Left hindlimb (tissue), 1 donor: ENCODE measurements at places on chromosomes 5 and 9.

GRCh38 chr5:61132559-61132958, 29.7 kb downstream of the SMIM15 start:
- no peak for DNase-seq

- DNase-seq: no peak
Observed at GRCh38 chr5:133396814-133397213, 215.5 kb downstream of the FSTL4 start.

DNA sequence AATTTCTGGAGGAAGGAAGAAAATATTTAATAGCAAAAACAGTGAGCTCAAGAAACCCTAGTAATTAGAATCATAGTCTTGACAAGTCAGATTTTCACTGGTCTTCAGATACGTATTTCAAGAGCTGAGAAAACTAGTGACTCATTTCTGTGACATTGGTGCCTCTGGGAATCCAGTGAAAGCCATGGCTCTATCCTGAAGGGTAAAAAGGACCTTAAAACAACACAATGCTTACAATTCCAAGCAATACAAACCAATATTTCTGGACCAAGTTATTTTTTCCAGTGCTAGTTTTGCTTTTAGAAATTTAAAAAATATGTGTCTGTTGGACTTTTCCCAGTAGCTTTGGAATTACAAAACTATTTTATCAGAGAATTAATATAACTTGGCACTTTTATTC, 140.3 kb downstream of the LPAR1 start:
- DNase-seq: no peak

DNA sequence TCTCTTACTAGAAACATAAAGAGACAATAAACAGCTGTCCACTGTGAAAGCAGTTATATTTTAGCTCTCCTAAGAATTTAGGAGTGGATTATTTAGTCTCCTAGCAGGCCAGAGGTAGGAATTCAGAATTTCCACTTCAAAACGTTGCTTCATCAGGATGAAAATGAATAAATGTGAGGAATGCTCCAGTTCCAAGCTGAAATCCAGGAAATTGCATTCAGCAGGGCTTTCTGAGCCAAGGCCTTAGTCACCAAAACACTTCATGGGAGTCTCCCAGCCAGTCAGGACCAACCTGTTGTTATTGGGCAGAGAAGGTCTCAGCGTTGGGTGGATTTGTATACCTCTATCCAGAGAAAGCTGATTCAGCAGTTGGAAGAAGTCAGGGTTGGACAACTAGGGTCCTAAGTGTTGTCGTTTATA, 1040.3 kb downstream of the TLE1 start:
- peak; percentile 50 for DNase-seq

DNA sequence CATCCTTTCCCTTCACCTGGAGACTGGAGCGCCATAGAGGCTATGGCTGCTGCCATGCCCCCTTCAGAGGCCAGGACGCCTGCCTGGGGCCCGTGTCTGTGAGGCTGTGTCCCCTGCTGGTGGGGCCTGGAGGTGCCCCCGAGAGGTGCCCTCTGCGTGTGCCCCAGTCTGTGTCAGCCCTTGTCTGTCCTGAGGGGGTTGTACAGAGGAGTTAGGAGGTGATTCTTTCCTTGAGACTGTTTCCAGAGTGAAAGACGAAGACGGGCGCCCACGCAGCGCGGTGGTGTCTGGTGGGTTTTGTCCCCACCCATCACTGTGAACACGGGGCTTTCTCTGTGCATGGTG, 24.6 kb downstream of the TRAF2 start:
- no peak for DNase-seq

GRCh38 chr5:91280362-91281269, 102.5 kb downstream of the ARRDC3 start:
- peak; percentile 97 for DNase-seq

DNA sequence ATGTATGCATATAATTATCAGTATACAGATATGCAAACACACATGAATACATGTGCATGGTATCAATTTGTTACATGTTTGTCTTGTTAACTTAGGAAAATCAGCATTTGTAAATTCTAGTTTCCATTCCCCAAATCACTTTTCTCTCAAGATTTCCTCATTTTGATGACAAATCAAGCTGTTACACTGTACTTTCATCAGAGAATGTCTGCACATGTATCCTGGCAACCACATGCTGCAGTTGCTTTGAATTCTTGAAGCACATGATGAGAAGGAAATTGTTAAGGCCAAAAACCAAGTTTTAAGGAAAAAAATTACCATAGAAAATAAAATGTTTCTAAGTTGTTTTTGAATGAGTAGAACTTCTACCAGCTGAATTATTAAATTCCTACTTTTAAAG, 1834.5 kb downstream of the EFNA5 start:
- no peak for DNase-seq

GRCh38 chr9:13960011-13960765, 353.8 kb downstream of the NFIB start:
- no peak for DNase-seq

GRCh38 chr5:35685161-35685560, 67.5 kb downstream of the SPEF2 start:
- no peak for DNase-seq

GRCh38 chr5:92580814-92581213, 1000.2 kb downstream of the NR2F1-AS1 start:
- DNase-seq: no peak

GRCh38 chr9:37262410-37262809, 142.0 kb downstream of the ZCCHC7 start:
- DNase-seq: no peak

- DNase-seq: no peak
Observed at GRCh38 chr5:155616779-155617392, 603.3 kb downstream of the KIF4B start.

- DNase-seq: no peak
Observed at GRCh38 chr5:2149195-2149539, 266.4 kb upstream of the IRX4 start.

- DNase-seq: peak; percentile 90
Observed at GRCh38 chr9:128245421-128246151, 30.2 kb downstream of the GOLGA2 start.

- DNase-seq: no peak
Observed at GRCh38 chr9:134809826-134810225, 70.8 kb upstream of the FCN2 start.

- DNase-seq: no peak
Observed at GRCh38 chr5:80268916-80269315, 13.1 kb upstream of the SERINC5 start.

DNA sequence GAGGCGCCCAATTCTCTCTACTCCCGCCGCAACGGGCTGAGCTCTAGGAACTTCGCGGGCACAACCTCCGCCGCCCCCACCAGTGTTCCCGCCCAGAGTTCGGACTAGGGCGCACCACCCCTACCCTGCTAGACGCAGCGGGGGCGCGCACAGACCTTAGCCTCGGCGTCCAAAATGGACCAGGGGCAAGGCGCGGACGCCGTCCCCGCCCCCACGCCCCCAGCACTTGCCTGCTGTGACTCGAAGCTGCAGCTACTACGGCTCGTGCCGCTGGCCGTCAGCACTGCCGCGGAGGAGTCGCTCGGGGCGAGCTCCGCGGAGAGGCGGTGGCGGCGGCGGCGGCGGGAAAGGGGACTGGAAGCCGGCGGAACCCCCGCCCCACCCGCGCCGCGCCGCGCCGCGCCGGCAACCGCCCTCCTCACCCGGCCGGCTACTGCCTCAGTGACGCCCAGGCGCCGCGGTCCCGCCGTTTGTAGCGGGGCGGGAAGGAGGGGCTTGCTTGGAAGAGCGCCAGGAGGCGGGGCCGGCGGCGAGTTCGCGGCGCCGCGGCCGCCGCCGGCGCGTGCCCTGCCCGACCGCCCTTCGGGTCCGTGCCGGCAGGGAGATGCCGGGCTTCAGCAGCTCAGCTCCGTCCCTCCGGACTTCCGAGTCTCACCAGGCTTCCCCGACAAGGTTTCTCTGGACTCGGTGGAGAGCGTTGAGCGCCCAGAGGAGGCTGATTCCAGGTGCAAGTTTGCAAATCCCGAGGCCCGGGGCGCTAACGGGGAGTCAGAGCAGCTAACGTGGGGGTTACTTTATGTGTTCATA, 4.5 kb downstream of the ELAVL2 start:
- peak; percentile 68 for DNase-seq

DNA sequence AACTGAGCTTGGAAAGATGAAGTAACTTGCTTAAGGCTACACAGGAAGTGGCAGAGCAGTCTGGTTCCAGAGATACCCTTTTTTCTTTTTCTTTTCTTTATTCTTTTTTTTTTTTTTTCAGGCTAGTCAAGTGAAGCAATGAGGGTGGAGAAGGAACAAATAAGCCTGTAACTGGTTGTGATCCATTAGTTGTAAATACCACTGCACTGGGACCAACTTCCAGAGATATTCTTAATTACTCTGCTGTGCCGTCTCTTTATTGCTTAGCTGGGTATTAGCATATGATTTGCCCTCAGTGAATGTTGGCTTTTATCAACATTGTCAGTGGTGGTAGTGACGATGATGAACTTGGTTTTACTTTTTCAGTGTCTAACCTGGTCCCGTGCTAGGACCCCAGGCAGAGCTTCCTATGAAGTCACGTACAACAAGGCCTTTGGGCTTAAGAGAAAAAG, 26.7 kb downstream of the LNPEP start:
- DNase-seq: no peak

DNA sequence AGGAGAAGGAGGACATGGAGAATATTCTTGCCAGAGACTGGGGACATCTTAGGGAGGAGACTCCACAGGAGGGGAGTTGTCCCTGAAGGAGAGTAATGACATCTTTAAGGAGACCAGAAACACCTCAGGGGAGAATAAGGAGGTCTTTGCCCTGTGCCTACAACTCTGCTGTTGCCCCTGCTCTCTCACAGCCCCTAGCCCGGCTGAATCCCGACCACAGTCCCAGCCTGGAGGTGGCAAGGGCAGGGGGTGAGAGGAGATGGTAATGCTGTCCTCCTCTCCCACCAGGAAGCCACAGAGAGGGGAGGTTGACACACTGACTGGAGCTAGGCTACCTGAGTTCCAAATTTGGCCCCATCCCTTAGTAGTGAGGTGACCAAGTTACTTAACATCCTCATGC, 30.2 kb upstream of the ENHO start:
- no peak for DNase-seq
